ENCODE measurements at places on chromosomes 3 and 15.

- no peak for DNase-seq
Measured at GRCh38 chr3:158847452-158847821, 45.6 kb downstream of the MFSD1 start.

GRCh38 chr3:116199063-116199462 lies 246.2 kb downstream of the LSAMP start:
- DNase-seq, result no peak

GRCh38 chr15:67509918-67510317 lies 11.0 kb upstream of the C15orf61 start:
- no peak for DNase-seq

DNA sequence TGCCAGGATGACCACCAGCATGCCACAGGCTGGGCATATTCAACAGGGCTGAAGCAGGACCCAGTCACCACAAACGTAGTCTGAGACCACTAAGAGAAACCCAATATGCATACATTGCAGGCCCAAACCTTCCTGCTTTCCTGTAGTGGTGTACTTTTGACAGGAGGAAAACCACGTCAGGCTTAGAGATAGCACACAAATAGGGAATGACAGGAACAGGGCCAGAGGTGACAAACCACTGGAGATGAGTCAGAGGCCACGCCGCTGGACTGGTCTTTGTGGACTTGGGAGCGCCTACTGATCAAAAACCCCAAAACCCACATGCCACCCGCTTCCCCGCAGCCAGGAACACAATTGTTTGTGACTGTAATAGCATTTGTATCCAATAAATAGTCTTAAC lies 3.6 kb upstream of the EFCAB12 start:
- no peak for DNase-seq

Measured in HTR-8/SVneo (cell line).